ENCODE measurements at places on chromosomes 1 and 21.

- DNase-seq = peak; percentile 55
Measured at GRCh38 chr1:16009030-16009460, 5.0 kb downstream of the SRARP start.

DNA sequence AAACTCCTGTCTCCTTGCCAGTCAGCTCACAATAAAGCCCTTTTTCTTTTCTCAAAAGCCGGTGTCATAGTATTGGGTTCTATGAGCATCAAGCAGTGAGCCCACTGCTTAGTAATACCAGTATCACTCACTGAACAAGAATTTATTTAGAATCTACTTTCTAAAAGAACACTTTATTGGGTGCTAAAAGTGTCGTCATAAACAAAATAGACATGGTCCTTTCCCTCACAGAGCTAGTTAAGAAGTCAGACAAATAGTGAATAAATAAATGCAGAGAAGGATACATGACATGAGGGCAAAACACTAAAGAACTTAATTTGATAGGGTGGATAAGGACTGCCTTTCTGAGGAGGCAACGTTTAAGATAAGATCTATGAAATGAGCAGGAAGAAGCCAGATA lies 32.2 kb downstream of the EVI5 start:
- DNase-seq = peak; percentile 77

- no peak for DNase-seq
Measured at GRCh38 chr1:39635205-39635870, 4.1 kb downstream of the HEYL start.

- no peak for DNase-seq
Measured at GRCh38 chr1:180994262-180994661, 28.4 kb downstream of the STX6 start.

GRCh38 chr1:44735992-44736391 lies 3.6 kb upstream of the KIF2C start:
- no peak for DNase-seq

- peak; percentile 17 for DNase-seq
Measured at GRCh38 chr1:115062542-115063004, 26.7 kb downstream of the TSPAN2 start.

- DNase-seq = peak; percentile 83
Measured at GRCh38 chr1:64136752-64137411, 66.5 kb upstream of the UBE2U start.

GRCh38 chr1:14443164-14443787 lies 155.2 kb upstream of the KAZN start:
- DNase-seq = no peak

DNA sequence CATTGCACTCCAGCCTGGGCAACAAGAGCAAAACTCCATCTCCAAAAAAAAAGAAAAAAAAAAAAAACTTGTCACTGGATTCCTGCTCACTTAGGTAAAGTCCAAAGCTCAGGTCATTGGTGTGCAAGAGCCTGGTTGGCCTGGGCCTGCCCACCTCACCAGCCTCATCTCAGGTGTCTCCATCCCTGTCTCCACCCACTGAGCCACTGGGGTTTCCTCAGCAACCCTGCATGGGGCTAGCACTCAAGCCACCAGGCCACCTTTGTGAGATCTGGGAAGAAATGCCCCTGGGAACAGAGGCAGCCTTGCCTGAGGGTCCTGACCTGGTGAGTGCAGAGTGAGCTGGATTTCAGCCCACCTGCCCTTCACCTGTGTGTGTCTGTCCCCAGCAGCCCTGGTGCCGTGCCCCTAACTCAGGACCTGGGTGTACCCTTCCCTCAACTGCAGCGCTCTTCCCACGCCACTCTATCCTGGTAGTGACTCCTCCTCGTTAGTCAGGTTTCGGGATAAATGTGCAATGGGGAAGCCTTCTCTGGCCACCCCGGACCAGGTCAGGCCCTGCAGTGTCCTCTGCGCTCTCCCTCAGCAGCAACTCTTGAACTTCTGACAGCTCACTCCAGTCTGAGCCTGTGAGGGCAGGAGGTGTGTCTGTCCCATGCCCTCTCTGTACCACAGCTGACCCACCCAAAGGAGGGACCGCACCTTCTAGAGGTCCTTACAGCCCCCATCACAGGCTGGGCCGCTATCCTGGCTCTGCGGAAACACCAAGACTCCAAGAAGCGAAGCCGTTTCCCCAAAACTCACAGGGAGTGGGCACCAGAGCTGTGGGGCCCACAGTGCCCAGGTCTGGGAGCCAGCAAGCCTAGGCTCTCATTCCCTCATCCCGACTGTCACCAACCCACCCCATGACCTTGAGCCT lies 3.3 kb downstream of the PDZK1IP1 start:
- no peak for DNase-seq

- no peak for DNase-seq
Measured at GRCh38 chr1:41242342-41243078, 404 bp upstream of the SCMH1 start.

GRCh38 chr1:65791801-65792668 lies 660 bp upstream of the PDE4B start:
- DNase-seq = no peak

DNA sequence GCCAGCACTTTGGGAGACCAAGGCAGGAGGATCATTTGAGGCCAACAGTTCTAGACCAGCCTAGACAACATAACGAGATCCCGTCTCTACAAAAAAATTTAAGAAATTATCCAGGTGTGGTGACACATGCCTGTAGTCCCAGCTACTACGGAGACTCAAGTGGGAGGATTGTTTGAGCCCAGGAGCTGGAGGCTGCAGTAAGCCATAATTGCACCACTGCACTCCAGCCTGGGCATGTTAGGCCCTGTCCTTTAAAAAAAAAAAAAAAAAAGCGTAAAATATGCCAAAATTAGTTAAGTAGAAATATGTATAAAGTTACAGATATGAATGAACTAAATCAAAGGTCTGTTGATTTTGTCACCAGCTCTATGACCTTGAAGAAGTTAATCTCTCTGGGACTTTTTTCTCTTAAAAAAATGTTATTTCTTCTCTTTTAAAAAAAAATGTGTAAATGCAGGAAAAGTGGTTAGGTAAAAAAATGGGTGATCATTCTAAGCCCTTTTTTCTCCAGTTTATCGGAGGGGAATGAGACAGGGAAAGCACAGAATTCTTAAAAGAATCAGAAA lies 7.0 kb downstream of the EGLN1 start:
- no peak for DNase-seq

DNA sequence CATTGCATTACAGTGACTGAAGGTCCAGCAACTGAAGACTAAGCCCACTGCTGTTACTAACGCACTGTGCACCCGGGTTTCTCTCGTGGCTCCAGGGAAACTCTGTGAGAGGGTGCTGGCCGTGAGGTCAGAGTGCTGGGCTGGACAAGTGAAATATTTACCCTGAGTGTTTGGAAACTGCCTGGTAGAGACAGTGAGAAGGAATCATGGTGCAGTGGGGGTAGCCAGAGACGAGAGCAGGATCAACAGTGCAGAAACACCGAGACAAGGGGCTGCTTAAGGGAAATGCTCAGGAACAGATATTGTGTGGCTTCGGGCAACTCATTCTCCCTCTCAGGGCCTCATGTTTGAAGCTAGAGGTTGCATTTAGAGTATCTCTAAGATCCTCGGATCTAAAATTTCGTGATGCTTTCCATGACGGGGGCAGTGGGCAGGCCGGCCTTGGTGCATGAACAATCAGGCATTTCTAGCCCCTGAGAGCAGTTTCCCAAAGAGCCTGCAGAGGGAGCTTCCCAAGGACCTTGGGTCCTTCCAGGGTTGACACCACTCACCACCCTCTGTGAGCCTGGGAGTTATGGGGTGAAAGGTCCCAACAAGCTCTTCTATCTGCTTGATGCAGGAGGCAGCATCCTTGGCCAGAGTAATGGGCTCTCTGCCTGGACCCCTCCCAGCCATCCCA lies 9.7 kb downstream of the CD2 start:
- no peak for DNase-seq

GRCh38 chr1:208309771-208310170 lies 65.6 kb upstream of the PLXNA2 start:
- no peak for DNase-seq

- DNase-seq = no peak
Measured at GRCh38 chr1:115308969-115309368, 29.1 kb downstream of the NGF start.

DNA sequence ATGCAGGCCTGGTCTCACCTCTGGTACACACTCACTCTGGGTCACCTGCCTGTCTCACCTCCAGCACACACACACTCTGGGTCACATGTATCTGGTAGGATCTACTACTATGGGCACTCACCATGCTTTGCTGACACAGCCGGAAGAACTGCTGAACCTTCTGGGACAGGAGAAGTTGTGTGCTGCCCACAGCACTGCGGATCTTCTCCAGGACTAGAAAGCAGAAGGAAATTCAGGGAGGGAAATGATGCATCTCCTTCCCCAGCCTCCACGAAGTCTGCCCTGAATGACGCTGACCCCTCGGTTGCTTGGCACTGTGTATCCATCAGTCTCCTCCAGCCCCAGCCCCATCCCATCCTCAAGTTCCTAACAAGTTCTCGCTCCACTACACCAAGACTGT lies 7.9 kb upstream of the SMIM12 start:
- DNase-seq = no peak

DNA sequence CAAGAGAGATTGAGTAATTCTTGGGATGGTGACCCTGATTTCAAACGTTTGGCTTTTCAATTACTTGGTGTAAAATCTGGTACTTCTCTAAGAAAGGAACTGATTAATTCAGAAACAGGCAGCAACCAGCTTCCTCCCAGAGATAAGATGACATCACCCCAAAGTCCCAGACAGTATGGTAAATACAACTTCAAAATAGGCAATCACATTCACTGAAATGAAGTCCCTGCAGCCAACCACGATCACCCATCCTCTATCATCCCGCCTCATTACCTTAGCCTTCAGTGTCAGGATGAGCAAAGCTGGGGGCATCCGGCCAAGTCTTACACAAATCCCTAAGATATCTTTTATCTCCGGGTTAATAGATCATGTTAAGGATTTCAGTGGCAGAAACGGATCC lies 26.4 kb upstream of the RUNX1 start:
- DNase-seq = peak; percentile 74

- DNase-seq = no peak
Measured at GRCh38 chr1:18238190-18238589, 130.6 kb downstream of the IGSF21 start.

- DNase-seq = no peak
Measured at GRCh38 chr1:54345116-54345515, 61.1 kb downstream of the SSBP3 start.

DNA sequence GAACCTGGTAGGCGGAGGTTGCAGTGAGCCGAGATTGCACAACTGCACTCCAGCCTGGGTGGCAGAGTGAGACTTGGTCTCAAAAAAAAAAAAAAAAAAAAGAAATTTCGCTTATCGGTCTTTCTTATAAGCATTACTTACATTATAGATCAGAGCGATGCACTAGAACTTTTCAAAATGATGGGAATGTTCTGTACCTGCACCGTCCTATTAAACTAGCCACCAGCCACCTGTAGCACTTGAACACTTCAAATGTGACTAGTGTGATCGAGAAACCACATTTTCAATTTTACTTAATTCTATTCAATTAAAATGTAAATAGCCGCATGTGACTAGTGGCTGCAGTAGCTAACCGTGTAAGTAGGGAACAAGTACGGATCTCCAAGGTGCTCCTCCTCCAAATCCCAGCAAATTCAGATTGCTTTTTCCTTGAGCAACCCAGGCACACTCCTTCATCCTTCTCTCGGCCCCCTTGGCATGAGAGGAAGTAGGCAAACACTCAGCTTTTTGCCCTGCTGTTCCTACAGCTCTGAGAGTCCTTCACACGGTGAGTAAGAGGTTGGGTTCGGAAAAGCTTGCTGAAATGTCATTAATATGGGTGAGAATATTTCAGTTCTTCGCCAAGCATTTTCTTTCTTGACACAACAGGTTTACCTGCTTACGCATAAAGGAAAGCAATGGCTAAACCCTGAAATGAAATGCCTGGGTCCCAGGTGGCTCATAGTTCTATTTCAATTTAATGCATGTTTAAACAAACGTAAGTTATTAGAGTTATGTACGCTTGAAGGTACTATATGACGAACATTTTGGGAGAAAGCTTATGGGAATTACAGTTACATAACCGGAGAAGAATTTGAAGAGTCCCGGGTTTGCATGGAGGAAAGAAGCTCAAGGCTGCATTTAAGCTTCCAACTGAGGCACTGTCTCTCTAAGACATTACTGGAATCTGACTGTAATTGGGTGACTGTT lies 69.5 kb upstream of the HUNK start:
- no peak for DNase-seq

GRCh38 chr21:38376693-38377092 lies 119.9 kb downstream of the KCNJ15 start:
- no peak for DNase-seq

DNA sequence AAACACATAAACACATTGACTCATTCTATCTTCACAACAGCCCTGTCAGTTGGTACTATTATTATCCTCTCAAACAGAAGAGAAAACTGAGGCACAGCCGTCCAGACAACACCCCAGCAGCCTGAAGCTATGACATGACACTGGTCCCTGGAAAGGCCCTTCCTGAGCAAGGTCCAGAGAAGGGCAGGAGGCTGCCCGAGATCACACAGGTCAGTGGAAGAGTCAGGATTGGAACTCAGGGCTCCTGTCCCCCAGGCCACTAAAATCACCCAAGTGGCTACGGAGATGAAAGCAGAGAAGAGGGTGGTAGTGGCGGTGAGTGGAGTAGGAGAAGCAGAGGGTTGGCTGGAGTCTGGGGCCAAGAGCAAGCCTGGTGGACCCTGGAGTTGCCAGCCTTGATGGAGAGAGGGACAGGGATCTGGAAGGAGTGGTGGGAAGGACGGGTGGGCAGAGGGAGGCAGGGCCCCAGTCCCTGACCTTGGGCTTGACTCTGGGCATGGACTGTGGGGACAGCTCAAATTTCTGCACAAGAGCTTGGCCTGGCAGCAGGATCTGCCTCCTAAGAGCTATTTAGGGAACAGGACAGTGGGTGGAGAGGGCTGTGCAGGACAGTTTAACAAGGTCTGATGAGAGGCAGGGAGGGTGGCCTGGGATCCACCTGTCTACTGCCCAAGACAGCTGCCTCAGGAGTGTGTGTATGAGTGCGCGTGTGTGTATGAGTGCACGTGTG lies 15.8 kb downstream of the MYOM3 start:
- DNase-seq = no peak

DNA sequence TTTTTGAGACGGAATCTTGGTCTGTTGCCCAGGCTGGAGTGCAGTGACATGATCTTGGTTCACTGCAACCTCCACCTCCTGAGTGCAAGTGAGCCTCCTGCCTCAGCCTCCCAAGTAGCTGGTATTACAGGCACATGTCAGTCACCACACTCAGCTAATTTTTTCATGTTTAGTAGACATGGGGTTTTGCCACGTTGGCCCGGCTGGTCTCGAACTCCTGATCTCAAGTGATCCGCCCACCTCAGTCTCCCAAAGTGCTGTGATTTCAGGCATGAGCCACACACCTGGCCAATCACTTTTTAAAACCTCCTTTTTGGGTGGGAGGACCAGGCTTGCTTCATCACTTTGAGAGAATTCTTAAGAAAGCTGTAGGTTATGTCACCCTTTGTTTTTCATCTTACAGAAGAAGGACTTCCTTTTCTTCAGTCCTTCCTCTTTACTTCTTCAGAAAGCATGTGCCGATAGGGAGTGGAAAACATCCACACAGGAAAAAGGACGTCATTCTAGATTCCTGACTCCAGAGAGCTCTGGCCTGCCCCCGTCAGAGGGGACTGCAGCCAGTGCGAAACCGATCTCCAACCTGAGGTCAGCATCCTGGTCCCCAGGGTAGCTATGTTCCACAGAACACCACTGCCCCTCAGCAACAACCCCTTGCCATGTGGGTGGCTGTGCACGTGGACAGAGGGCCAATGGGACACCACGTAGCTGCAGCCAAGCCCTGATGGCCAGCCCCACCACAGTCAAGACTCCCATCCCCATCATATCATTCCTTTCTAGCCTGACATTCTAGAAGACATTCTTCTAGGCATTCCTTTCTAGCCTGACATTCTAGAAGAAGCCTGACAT lies 21.9 kb downstream of the NCF2 start:
- DNase-seq = no peak

Data from HFFc6 (cell line).